ENCODE measurements at places on chromosomes 12 and 14.

- peaks cover 4% of the 10 kb centered on the region for H3K4me1 ChIP-seq
- H3K27me3 ChIP-seq, result no peaks in the 10 kb centered on the region
- DNase-seq, result no peak
- H3K36me3 ChIP-seq, result no peaks in the 10 kb centered on the region
Observed at GRCh38 chr12:106141452-106141851, 2.7 kb upstream of the NUAK1 start.

DNA sequence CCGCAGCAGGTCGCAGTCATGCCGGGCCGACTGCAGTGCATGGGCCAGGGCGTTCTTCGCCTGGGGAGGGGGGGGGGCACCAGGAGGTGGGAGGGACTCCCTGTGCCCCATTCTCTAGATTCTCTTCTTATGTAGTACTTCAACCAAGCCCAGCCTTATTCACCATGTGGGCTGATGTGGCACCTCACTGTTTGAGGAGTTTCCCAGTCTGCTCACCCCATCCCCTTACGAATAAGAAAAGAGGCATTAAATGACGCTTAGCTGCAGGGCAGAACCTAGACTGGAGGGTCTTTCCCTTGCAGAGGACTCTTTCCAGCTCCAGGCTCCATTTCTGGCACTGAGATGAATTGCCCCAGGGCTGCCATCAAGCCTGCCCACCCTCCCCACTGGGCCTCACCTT lies 12.2 kb downstream of the CMTM5 start:
- H3K4me1 ChIP-seq, result peaks cover 6% of the 10 kb centered on the region
- no peaks in the 10 kb centered on the region for H3K27me3 ChIP-seq
- no peak overlapping the region for H3K4me3 ChIP-seq
- no peak for DNase-seq

- DNase-seq, result no peak
- peaks cover 27% of the 10 kb centered on the region for H3K36me3 ChIP-seq
- H3K27me3 ChIP-seq, result no peaks in the 10 kb centered on the region
- no peaks in the 10 kb centered on the region for H3K4me1 ChIP-seq
- no peak overlapping the region for H3K4me3 ChIP-seq
Observed at GRCh38 chr14:22920697-22921096, 1.7 kb upstream of the RBM23 start.

- no peaks in the 10 kb centered on the region for H3K27me3 ChIP-seq
- H3K4me3 ChIP-seq, result no peak overlapping the region
- DNase-seq, result no peak
- no peaks in the 10 kb centered on the region for H3K4me1 ChIP-seq
- H3K36me3 ChIP-seq, result no peaks in the 10 kb centered on the region
Observed at GRCh38 chr14:102154821-102155549, 15.3 kb downstream of the WDR20 start.

DNA sequence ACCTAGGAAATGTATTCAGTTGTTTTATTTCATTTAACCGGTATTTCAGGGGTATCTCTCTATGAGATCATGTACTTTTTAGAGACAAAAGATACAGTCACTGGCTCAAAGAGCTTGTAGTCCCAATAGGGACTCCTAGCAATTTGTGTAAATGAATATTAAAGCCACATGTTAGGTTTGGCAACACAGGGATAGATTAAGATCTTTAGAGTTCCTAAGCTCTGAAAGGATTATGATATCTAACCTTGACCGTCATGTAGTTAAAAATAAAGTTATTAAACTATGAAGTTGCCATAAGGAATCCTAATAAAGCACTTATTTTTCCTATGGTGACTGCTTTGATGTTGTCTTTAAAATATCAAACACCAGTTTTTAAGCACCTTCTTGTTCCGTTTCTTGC lies 100.4 kb upstream of the FGD4 start:
- H3K27ac ChIP-seq, result no peak overlapping the region
- DNase-seq, result no peak
- no peaks in the 10 kb centered on the region for H3K27me3 ChIP-seq
- H3K4me1 ChIP-seq, result no peaks in the 10 kb centered on the region
- no peaks in the 10 kb centered on the region for H3K36me3 ChIP-seq

DNA sequence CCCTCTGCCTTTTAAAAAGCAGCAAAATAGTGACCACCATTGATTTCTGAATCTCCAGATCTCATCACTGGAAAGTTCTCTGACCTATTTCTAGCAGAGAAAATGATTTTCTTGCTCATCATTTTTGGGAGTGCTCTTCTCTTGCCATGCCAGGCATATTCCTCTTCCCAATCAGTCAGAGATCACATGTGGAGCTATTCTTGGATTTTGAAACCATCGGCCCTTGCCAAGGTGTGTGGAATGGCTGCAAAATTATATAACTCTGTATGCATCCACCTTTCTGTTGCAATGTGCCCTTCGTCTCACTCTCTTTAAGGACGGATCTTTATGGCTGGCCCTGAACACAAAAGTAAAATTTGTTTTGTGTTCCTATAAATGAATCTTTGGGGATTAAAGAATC lies 25.5 kb upstream of the LDHB start:
- no peak overlapping the region for H3K4me3 ChIP-seq
- H3K27ac ChIP-seq, result no peak overlapping the region
- DNase-seq, result no peak
- H3K4me1 ChIP-seq, result no peaks in the 10 kb centered on the region
- H3K36me3 ChIP-seq, result no peaks in the 10 kb centered on the region
- no peaks in the 10 kb centered on the region for H3K27me3 ChIP-seq

- H3K27ac ChIP-seq, result no peak overlapping the region
- H3K36me3 ChIP-seq, result no peaks in the 10 kb centered on the region
- peaks cover 1% of the 10 kb centered on the region for H3K4me1 ChIP-seq
- no peaks in the 10 kb centered on the region for H3K27me3 ChIP-seq
Observed at GRCh38 chr12:104748356-104748755, 209.7 kb downstream of the SLC41A2 start.

- H3K27me3 ChIP-seq, result no peaks in the 10 kb centered on the region
- H3K36me3 ChIP-seq, result peaks cover 11% of the 10 kb centered on the region
- no peak for DNase-seq
- H3K4me1 ChIP-seq, result peaks cover 2% of the 10 kb centered on the region
Observed at GRCh38 chr12:103930787-103931735, 851 bp downstream of the HSP90B1 start.

DNA sequence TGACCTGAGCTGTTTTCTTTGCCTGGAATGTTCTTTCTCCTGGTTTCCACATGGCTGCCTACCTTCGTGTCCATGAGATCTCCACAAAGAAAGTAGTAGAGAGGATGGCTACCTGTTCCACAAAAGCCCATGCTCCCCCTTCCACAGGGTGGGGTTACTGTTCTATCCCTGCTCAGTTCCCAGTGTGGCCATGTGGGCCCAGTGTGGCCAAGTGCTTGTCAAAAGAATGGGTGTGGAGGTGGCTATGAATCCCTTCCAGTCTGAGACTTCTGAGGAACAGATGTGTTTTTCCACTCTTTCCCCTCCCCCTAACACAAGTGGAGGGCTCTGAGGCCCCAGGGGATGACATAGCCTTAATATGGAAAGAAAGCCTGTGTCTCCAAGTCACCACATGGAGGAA lies 26.2 kb upstream of the HSP90B1 start:
- no peaks in the 10 kb centered on the region for H3K4me1 ChIP-seq
- H3K27ac ChIP-seq, result no peak overlapping the region
- no peaks in the 10 kb centered on the region for H3K27me3 ChIP-seq
- no peak for DNase-seq

DNA sequence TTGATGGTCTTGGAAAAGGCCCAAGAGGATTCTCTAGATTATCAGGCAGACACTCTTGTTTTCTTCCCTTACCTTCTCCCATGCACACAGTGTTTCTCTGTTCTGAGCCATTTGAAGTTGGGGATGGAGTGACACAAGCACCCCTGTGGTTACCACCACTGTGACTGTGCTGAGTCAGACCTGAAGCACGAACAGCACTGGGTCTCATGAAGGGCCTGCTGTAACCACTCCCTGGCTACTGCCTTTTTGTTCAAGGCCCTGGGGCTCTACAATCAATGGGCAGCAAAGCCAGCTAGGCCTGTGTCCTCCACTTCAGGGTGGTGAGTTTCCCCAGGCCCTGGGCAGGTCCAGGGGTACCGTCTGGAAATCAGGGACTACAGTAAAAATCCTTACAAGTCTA lies 65.5 kb downstream of the TSPAN8 start:
- no peaks in the 10 kb centered on the region for H3K36me3 ChIP-seq
- H3K4me1 ChIP-seq, result no peaks in the 10 kb centered on the region
- no peak overlapping the region for H3K27ac ChIP-seq
- H3K27me3 ChIP-seq, result no peaks in the 10 kb centered on the region
- DNase-seq, result no peak

DNA sequence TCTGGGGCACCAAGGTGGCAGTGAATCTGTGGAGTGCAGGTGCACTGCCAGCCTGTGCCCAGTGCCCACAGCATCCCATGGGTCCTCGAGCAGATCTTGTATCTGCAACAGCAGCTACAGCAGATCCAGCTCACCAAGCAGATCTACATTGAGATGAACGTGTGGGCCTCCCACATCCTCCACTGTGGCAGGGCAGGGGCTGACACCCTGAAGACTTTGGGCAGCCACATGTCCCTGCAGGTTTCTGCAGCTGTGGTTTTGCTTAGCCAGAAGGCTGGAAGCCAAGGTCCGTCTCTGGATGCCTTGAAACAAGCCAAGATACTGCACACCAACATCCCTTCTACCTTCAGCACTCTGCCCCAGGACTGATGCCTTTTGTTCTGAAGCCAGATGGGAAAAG lies 338.8 kb upstream of the OR4E1 start:
- no peak for DNase-seq
- no peaks in the 10 kb centered on the region for H3K4me1 ChIP-seq
- no peak overlapping the region for H3K4me3 ChIP-seq
- no peaks in the 10 kb centered on the region for H3K27me3 ChIP-seq
- no peaks in the 10 kb centered on the region for H3K36me3 ChIP-seq
- H3K27ac ChIP-seq, result no peak overlapping the region

- no peak overlapping the region for H3K27ac ChIP-seq
- H3K27me3 ChIP-seq, result no peaks in the 10 kb centered on the region
- H3K36me3 ChIP-seq, result no peaks in the 10 kb centered on the region
- H3K4me1 ChIP-seq, result no peaks in the 10 kb centered on the region
- no peak for DNase-seq
- H3K4me3 ChIP-seq, result peak overlapping the region; percentile 58
Observed at GRCh38 chr12:95473231-95473883, 595 bp upstream of the METAP2 start.

- H3K27me3 ChIP-seq, result no peaks in the 10 kb centered on the region
- no peak overlapping the region for H3K4me3 ChIP-seq
- no peak overlapping the region for H3K27ac ChIP-seq
- no peaks in the 10 kb centered on the region for H3K4me1 ChIP-seq
- DNase-seq, result no peak
- no peaks in the 10 kb centered on the region for H3K36me3 ChIP-seq
Observed at GRCh38 chr14:57835766-57836165, 30.1 kb downstream of the SLC35F4 start.

DNA sequence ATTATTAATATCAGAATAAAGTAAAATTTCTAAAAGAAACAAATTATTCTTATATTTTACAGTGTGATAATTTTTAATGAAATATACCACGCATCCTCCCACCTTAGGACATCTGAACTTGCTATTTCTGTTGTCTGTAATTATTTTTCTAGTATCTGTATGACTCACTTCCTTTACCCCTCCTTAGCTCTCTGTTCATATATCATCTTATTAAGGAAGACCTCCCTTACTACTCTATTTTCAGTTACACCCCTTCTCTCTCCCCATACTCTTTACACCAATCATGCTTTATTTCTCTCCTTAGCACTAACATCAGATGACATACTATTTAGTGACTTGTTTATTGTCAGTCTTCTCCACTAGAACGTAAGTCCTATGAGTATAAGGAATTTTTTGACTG lies 34.2 kb upstream of the C12orf50 start:
- no peak overlapping the region for H3K27ac ChIP-seq
- H3K27me3 ChIP-seq, result no peaks in the 10 kb centered on the region
- H3K4me1 ChIP-seq, result no peaks in the 10 kb centered on the region
- H3K4me3 ChIP-seq, result no peak overlapping the region

- H3K27me3 ChIP-seq, result no peaks in the 10 kb centered on the region
- H3K36me3 ChIP-seq, result no peaks in the 10 kb centered on the region
- no peak for DNase-seq
- H3K27ac ChIP-seq, result no peak overlapping the region
- no peak overlapping the region for H3K4me3 ChIP-seq
- H3K4me1 ChIP-seq, result no peaks in the 10 kb centered on the region
Observed at GRCh38 chr14:87966816-87967215, 26.2 kb downstream of the GALC start.

DNA sequence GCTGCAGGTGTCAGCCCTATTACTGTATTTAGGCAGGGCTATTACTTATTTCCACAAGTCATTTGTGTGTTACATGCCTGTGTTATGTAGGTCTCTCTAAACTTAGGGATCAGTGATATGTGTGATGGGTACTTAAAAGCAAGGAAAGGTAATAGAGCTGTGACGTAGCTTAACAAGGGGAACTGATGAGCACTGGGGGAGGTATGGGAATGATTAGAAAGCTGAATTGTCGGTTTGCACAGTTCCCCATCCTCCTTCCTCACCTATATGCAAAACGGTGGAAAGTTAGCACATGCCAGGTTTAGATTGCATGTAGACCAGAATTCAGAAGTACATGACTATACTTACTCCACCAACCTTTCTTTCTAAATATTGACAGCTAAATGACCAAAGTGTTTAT lies 494.3 kb upstream of the GARIN6 start:
- no peaks in the 10 kb centered on the region for H3K36me3 ChIP-seq
- no peak for DNase-seq
- no peak overlapping the region for H3K4me3 ChIP-seq
- no peaks in the 10 kb centered on the region for H3K27me3 ChIP-seq

DNA sequence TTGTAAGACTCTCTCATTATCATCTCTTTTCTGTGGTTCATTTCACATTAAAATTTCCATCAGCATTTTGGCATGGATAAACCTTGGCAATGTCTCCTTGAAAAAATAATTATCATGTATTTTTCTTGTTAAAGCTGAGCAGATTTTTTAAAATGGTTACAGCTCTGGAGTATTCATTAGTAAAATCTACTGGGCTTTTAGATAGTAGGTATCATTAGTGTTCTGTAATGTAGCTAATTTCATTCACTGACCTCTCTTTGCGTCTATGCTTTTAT lies 36.9 kb upstream of the CDK17 start:
- no peak overlapping the region for H3K27ac ChIP-seq
- H3K36me3 ChIP-seq, result no peaks in the 10 kb centered on the region
- no peak overlapping the region for H3K4me3 ChIP-seq
- no peaks in the 10 kb centered on the region for H3K4me1 ChIP-seq

DNA sequence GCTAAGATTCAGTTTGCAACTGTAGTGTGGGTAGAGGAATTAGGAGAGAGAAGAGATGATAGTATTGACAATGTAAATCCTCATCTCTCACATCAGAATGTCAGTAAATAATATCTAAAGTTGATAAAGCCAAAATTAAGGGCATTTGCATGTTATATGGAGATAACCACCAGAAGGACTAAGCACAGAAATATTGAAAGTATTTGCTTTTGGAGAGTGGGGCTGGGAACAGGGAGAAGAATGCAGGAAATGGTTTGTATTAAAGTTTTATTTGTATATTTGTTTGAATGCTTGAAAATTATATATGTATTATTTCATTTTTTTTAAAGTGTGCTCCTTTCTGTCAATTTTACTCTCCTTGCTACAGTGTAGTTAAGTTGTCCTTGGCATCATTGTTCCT lies 491.4 kb downstream of the APAF1 start:
- DNase-seq, result no peak
- no peak overlapping the region for H3K4me3 ChIP-seq
- H3K27me3 ChIP-seq, result no peaks in the 10 kb centered on the region
- H3K36me3 ChIP-seq, result no peaks in the 10 kb centered on the region

Data from iPS DF 6.9 (cell line).